ENCODE measurements at places on chromosomes 5 and 9. TPM values are rescaled to one million over a fixed set of nuclear protein-coding genes. Genes with fewer than 3 reads are reported as not detected.
A peak's percentile ranks its signal among the peaks of the same experiment; 100 is the strongest.

DNA sequence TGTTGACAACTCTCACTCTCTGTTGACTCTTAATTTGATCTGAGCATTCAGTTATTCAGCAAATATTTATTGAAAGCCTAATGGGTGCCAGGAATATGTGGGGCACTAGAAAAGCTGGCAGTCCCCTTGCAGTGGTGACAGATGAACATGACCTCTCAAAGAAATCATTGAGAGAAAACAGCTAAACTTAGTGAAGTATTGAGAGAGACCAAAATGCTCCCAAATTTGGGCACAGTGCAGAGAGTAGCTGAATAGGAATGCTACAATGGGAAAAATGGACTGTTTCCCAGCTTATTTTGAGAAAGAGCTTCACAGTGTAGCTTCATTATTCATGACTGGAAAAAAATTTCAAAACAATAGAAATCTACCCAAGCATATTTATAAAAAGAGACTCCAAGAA lies 257.9 kb downstream of the SGCD start:
- DNase-seq, result no peak

The MYO10 gene
- 34.3 TPM for total RNA-seq

DNA sequence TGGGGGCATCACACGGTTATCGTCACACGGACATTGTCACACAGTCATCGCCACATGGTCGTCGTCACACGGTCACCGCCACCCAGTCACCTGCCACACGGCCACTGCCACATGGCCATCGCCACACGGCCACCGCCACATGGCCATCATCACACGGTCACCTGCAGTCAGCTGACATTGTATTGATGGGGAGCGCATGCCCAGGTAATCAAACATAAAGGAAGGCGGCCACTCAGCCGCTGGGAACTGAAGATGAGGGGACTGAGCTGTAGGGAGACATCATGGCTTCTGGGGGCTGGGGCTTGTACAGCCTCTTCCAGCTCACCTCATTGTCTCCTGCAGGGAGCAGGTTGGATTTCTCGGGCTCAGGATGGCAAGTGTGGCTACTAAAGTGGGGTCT lies 49.2 kb downstream of the MRPL36 start:
- DNase-seq, result no peak

The SIT1 gene
- not detected for total RNA-seq

- no peak for DNase-seq
Observed at GRCh38 chr9:130073373-130073772, 19.7 kb downstream of the GPR107 start.

The MVB12B gene
- total RNA-seq, result 6.6 TPM

- peak; percentile 37 for DNase-seq
Observed at GRCh38 chr9:69877852-69878514, 57.4 kb downstream of the CFAP95 start.

The MLANA gene
- not detected for total RNA-seq

- no peak for DNase-seq
Observed at GRCh38 chr5:71587766-71588532, 809 bp downstream of the MCCC2 start.

DNA sequence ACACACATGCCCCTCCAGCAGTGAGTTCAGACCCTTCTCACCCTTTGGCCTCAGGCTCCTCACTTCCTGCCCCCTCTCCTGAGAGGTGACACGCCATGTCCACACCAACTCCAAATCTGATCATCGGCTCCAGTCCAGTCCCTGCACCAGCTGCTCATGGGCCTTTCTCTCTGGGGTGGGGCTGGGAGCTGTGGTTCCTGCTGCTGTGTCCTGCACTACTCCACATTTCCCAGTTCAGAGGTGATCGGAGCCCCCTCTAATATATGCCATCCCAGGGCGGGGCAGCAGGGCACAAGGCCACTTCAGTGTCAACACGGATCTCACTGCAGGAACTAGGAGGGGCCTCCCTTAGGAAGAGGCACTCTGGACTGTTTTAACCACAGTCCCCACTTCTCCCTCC lies 91.5 kb downstream of the ADAMTS2 start:
- no peak for DNase-seq

The TEX53 gene
- total RNA-seq, result not detected

GRCh38 chr9:124593651-124594058 lies 86.5 kb upstream of the NR5A1 start:
- no peak for DNase-seq

- peak; percentile 43 for DNase-seq
Observed at GRCh38 chr5:35478856-35479682, 138.6 kb upstream of the SPEF2 start.

The RELL2 gene
- 5.7 TPM for total RNA-seq

- DNase-seq, result no peak
Observed at GRCh38 chr9:2039294-2040180, 24.4 kb downstream of the SMARCA2 start.

- DNase-seq, result no peak
Observed at GRCh38 chr5:176529741-176530141, 7.5 kb downstream of the RNF44 start.

DNA sequence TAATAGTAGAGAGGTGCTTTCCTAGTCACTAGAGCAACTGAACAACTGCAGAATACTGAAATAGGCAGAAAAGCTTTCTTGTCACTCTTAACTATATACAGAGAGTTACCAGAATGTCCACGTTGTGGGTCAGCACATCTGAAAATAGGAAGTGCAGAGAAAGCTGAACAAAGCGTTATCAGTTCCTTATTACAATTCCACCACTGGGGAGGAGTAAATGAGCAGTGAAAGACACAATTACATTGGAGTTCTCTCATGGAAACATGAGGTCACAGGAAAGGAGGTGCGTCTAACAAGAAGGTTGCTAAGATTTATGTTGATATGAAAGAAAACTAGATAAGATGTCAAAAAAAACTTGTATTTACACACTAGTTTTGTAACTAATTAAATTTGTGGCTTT lies 461.9 kb upstream of the COX7C start:
- DNase-seq, result no peak

Data from mammary epithelial cell (primary cell).